Spinal cord (tissue), 10 donors: ENCODE measurements at places on chromosomes 5 and 9. TPM values are rescaled to one million over a fixed set of nuclear protein-coding genes. Genes with fewer than 3 reads are reported as not detected.

DNA sequence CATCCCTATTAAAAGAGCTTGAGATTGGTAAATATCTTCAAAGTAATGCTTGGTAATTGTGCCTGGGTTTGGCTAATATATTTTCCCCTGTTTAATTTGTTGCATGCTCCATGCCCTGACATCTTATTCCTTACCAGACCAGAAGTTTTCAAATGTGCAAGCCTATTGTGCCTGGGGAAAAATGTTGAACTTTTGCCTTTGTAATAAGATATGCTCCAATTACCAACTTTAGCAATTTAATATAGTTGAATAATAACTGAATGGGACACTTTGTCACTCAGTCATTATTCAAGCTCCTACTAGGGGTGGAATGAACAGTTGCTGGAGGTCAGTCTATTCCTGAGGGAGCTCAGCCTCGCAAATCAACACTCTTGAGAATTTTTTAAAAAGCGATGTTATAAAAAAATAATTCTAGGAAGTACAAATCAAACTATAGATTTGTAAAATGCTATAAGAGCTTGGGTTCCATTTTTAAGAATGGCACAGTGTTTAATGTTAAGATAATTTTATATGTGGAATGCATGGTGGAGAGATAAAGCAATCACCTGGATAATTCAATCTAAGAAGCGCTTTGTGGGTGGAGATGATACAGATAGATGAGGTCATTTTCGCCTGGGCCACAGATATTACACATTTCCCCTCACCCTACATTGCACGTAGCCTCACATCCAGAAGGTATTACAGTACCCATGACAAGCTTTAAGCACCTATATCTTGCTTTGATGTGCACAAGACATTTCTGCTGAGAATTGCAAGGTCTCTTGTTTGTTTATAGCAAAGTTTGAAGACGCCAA is 231.8 kb downstream of the PIK3R1 start:
- DNase-seq = peak; percentile 21

- DNase-seq = no peak
These were observed 408.1 kb upstream of the PIK3R1 start for GRCh38 chr5:67807439-67807888.

- no peak for DNase-seq
These were observed 185.3 kb downstream of the SAXO1 start for GRCh38 chr9:18847576-18848275.

DNA sequence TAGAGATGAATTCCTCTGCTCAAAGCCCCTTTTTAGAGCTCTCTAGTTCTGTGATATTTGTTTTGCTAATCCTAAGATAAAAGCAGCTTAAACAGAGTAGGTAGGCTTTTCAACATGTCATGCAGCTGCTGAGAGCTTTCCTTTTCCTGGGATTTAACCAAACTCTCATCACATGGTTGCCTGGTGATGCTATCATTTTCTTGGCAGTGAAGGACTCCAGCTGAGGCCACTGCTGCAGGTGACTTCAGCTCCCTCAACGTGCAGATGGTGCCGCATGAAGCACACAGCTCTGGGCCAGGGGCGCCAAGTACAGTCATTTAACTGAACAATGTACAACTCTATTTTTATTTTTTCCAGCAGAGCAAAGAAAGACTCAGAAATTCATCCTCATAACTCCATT is 42.2 kb downstream of the SECISBP2 start:
- peak; percentile 45 for DNase-seq

GRCh38 chr9:120755044-120755443 is 38.2 kb downstream of the FBXW2 start:
- DNase-seq = no peak

BTNL9 gene
- 13.6 TPM for polyA plus RNA-seq
